Psoas muscle (tissue), 8 donors: ENCODE measurements at places on chromosomes 7 and 10. TPM values are rescaled to one million over a fixed set of nuclear protein-coding genes. Genes with fewer than 3 reads are reported as not detected.

GRCh38 chr10:58399410-58399809, 14.2 kb downstream of the TFAM start:
- no peak for DNase-seq

GRCh38 chr7:83836028-83836427, 187.1 kb upstream of the SEMA3E start:
- DNase-seq = no peak

Gene SAMD8
- total RNA-seq = 36.4 TPM

Gene NOD1
- 2.6 TPM for total RNA-seq
